ENCODE measurements at places on chromosomes 3 and 15. TPM values are rescaled to one million over a fixed set of nuclear protein-coding genes. Genes with fewer than 3 reads are reported as not detected.

Gene ARGFX
- not detected for total RNA-seq

DNA sequence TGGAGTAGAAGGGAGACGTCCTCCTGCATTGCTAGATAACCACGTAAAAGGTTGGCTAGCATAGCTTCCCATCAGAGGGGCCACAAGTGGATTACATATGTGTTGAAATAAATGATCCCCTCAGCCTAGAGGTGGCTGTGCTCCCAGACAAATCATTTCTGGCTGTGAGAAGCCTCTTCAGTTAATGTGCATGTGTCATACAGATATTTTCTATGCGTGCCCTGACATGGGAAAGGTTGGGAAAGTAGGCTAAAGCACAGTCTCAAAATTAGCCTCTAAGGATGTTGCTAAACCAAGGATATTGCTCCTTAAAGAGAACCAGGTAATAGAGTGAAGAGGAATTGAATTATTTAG is 17.8 kb downstream of the USP3 start:
- H3K4me1 ChIP-seq: peaks cover 97% of the 10 kb centered on the region
- no peaks in the 10 kb centered on the region for H3K36me3 ChIP-seq
- H3K4me3 ChIP-seq: no peak overlapping the region

GRCh38 chr3:114411811-114412803 is 118.3 kb downstream of the TIGIT start:
- peak overlapping the region; percentile 39 for H3K27ac ChIP-seq
- no peaks in the 10 kb centered on the region for H3K36me3 ChIP-seq
- H3K4me3 ChIP-seq: no peak overlapping the region
- peaks cover 5% of the 10 kb centered on the region for H3K4me1 ChIP-seq
- no peaks in the 10 kb centered on the region for H3K27me3 ChIP-seq

- no peak overlapping the region for H3K4me3 ChIP-seq
- no peak overlapping the region for H3K27ac ChIP-seq
- no peaks in the 10 kb centered on the region for H3K36me3 ChIP-seq
- H3K27me3 ChIP-seq: no peaks in the 10 kb centered on the region
Measured at GRCh38 chr3:41158947-41159346, 40.4 kb upstream of the CTNNB1 start.
